ENCODE measurements at places on chromosomes 1 and 21.

DNA sequence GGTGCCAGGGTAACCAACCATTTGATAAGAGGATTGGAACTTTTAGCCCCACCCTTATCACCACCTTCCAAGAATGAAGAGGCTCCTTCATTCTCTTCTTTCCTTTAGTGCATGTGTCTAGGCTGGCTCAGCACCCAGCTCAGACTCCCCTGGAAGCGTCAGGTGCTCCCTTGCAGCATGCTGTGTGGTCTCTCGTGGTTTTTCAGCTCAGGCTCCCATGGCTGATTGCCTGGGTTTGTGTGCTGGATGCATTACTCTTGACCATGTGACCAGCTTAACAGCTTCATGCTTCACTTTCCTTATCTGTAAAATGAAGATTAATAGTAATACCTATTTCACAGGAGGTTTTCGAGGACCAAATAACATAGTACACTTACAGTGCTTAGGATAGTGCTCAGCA, 198.4 kb downstream of the HHAT start:
- no peak for DNase-seq

DNA sequence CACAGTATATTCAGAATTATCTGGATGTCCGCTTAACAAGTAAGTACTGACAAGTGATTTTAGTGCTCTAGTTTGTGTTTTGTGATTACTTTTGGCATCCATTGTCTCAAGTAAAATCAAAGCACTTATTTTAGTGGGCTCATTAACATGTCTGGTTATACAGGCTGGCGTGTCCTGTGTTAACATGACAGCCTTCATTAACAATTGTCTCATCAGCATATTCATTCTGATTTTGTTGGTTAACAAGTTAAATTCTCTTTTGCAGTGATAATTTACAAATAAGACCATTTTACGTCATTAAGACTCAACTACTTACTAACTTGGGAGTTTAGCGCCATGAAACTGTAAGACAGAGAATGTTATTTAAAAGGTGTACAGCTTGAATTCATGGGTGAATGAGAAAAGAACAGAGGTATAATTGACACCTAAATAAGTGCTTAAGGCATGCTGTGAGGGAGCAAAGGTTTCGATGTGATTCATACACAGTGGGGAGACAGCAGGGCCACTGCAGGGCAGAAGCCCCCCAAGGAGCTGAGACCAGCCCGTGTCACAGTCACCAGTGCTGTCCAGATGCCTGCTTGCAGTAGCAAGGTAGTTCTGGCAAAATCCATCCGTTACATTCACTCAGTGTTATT, 22.4 kb downstream of the TAF5L start:
- DNase-seq: no peak

DNA sequence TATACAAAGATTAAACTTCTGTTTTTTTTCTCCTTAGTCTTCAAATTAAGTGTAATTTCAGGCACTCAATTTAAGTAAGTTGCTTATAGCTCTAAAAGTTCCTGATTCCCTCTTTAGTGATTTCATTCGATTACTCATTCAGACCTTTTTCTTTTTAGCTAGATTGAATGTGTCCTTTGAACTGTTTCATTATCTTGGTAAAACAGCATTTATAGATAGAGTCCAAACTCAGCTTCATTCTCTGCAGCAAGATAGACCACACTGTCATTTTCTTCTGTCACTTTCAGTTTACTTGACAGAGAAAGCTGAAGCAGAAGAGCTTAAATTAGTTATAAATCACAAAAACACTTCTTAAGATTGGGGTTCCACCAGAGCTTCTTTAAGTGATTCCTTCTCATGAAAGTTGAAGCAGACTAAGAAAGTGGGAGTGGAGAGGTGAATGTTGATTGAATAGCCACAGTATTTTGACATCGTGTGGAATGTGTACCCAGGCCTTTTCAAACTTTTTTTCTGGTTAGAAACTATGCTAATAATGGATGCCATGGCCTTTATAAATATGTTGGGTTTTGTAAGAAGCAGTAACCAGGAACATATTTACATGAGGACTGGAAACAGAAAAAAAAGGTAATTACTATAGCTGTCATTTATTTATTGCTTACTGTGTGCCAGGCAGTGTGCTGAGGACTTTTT, 52.2 kb downstream of the ZBTB40 start:
- DNase-seq: no peak

GRCh38 chr21:45104560-45104959, 30.2 kb downstream of the ADARB1 start:
- DNase-seq: no peak

GRCh38 chr1:201184307-201185122, 6.1 kb upstream of the IGFN1 start:
- DNase-seq: no peak
